ENCODE measurements at places on chromosomes 6 and 20. TPM values are rescaled to one million over a fixed set of nuclear protein-coding genes. Genes with fewer than 3 reads are reported as not detected.

DNA sequence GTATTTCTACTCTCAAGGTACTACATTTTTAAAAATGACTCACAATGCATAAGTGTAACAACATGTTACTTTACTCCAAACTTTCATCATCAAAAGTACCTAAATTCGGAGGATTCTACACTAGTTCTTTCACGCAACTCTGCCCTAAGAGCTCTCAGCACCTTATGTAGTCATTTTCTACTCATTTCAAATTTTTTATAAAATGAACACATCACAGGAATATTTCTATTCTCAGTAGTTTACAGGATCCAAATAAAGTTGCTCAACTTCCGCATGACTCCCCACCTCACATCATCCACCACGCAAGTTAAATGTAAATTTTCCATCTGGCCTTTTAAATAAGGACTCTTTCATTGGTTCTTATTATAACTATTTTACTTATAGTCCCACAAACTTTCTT lies 344.9 kb upstream of the MANEA start:
- DNase-seq = no peak

- no peak for DNase-seq
These were observed 54.2 kb upstream of the FANCE start for GRCh38 chr6:35397806-35398418.

The KIF13A gene
- polyA plus RNA-seq = 14.7 TPM

The EEF1A2 gene
- 7.4 TPM for polyA plus RNA-seq

GRCh38 chr20:20690676-20691476 lies 21.6 kb downstream of the RALGAPA2 start:
- no peak for DNase-seq

DNA sequence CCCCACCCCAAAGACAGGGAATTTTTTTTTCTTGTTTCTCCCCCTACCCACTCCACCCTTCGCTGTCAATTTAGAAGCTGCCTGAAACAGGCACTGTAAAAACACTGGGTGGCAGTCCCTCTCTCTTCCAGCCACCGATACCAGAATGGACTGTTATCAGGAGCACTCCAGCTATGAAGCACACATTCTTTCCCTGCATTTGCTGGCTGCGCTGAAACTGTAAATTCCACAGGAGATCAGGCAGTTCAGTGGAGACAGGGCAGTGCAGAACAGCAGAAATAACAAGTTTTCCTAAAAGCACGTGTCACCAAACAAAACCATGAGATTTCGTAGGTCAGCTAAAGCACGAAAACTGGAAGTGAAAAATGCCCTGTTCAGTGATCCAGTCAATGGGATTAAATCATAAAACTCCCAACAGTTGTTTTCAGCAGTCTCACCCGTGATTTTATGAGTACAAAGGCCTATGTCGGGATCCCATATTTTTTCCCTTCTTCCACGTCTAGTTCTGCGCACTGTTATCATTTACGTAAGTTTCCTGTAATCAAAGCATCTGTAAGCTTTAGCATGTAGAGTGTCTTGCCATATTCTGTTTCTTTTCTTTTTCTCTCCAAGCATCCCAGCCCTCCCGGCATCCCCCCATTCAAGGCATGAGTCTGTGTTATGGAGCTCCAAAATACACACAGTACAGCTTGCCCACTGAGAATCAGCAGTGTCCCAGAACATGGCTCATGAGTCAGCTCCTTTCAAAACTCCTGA lies 359.9 kb upstream of the EPHA7 start:
- DNase-seq = no peak

DNA sequence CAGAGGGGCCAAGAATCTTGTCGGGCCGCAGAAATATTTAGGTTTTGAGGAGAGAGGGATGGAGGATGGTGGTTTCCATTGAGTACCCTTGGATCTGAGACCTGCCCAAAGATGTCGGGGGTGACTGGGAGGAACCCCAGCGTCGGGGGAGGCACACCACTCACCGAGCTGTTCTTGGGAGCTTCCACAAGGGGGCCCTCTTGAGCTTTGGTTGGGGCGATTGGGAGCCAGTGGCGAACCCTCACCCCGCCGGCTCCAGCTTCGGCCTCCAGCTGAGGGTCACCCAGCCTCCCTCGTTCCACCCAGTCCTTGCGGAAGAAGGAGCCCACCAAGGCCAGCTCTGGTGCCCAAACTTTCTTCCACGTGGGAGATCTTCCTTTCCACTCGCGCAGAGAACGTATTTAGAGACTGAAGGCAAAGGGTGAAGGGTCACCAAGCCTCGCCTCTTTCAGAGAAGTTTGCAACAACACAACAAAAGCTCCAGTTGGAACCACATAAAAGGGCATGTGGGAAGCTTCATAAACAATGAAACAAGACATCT lies 33.6 kb downstream of the APCDD1L start:
- DNase-seq = peak; percentile 96

The RIMS4 gene
- 13.3 TPM for polyA plus RNA-seq

The HCK gene
- 4.3 TPM for polyA plus RNA-seq

- no peak for DNase-seq
These were observed 24.0 kb upstream of the CLIC5 start for GRCh38 chr6:46039646-46040045.

The CALHM5 gene
- 0.05 TPM for polyA plus RNA-seq

- no peak for DNase-seq
These were observed 111.6 kb downstream of the SYCP2 start for GRCh38 chr20:59821788-59822187.

DNA sequence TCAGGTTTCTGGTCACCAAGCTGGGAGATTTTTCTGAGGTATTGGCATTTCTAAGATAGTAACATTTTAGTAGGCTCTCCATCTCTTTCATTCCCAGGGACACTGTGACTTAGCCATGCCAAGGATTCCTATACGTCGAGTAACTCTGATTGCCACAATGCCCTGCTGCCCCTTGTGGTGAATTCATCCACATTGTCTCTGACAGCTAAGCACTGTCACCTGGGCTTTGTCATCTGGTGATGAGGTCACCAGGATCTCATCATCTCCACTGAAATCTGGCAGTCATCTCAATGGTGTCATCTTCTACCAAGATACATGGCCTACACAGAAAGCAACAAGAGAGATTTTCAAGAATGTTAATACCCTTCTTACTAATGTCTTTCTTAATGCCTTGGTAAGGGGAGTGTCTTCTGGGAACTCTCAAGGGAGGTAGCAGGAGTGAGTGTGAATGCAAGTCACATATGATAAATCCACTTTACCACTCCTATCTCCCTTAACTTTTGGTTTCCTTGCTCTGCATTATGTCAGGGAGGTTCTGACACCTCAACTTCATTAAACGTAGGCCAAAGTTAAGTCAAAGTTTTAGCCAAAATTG lies 246.7 kb downstream of the CD109 start:
- DNase-seq = no peak

DNA sequence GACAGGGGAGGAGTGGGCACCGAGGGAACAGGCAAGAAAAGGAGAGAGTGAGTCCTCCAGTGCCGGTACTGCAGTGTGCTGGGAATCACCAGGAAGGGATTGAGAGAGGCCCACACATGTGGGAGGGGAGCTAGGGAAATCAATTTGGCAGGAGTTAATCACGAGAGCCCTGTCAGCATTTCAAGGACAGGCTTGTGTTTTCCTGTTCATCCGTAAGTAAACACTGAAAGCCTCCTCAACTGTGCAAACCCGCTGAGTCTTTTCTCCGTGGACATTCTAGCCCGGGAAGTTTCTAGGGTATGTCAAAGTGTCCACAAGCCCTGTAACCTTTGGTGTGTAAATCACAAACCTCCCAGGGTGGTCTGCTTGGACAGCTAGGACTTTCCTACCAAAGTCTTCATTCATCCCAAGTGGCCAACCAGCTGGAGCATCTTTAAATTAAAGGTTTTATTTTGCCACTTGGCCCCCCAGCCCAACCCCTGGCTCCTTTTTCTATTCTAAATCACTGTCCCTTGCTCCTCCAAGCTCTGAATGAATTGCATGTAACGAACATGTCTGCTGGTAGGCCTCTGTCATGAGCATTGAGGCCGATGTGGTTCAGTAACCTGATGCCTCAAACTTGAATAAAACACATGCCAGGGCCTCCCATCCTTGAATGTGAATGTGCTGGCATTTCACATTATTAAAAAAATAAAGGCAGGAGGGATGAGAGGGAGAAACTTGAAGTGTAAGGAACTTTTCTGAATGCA lies 149.1 kb downstream of the ZNF217 start:
- no peak for DNase-seq

DNA sequence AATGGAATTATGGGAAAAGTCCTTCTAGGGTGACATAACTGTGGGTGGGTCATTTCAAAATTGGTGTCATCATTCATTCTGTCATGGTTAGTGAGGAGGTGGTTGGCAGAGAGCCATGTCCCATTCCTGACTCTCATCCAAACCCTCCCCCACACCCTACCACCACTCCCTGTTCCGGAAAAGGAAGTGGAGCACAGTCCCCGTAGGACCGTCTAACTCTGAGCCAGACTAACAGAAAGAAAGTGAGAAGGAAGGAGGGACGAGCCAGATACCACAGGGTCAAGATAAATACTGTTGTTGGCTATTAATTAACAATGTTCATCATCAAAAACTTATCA lies 4.8 kb downstream of the TRIM10 start:
- no peak for DNase-seq

GRCh38 chr20:31473331-31474096 lies 1.4 kb downstream of the DEFB124 start:
- no peak for DNase-seq

DNA sequence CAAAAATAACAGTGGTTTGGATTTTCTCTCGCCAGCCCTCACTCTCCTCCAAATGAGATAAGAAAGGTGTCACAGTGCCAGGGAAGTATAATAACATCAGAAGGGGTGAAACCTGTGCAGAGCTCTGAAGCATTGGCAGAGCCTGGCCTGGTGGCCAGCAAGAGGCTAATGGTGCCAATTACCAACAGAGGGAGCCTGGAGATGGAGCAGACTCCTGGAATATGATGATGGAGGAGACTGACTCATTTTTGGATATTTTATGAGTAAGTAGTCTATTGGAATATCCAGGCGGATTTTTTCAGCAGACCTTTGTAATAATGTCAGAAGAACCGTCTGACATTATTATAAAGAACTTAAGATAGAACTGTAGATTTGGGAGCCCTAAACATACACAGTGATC lies 442.6 kb upstream of the MARCKS start:
- DNase-seq = no peak

- DNase-seq = no peak
These were observed 47.1 kb downstream of the SCAND1 start for GRCh38 chr20:35907017-35907701.

GRCh38 chr6:53727748-53728147 lies 62.2 kb upstream of the KLHL31 start:
- no peak for DNase-seq

- DNase-seq = no peak
These were observed 25.0 kb downstream of the CYB5R4 start for GRCh38 chr6:83884523-83884922.

The IL17A gene
- polyA plus RNA-seq = not detected

GRCh38 chr6:159682810-159683209 lies 10.2 kb downstream of the SOD2 start:
- no peak for DNase-seq

DNA sequence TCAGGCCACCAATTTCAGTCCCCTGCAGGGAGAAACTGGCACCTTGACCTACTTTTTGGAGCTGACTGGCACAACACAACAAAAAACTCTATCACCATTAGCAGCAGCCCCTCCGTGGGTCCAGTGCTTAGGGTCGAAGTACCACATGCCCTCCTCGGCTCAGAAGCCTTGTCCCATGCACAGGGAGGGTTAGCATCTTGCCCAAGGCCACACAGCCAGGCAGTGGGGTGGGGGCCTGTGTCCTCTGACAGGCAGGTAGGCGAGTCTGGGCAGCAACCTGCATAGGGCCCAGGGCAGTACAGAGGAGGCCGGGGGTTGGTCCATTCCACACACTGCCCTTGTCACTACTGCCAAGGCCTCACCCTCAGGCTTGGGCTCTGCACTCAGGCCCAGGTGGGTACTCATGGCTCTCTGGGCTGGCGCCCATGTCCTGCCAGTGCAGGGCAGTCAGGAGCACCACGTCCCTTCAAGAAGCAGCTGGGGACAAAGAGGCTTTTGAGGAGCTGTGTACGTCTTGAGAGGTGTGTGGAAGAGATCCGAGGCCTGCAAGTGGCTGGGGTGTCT lies 53.6 kb downstream of the PYGB start:
- no peak for DNase-seq

DNA sequence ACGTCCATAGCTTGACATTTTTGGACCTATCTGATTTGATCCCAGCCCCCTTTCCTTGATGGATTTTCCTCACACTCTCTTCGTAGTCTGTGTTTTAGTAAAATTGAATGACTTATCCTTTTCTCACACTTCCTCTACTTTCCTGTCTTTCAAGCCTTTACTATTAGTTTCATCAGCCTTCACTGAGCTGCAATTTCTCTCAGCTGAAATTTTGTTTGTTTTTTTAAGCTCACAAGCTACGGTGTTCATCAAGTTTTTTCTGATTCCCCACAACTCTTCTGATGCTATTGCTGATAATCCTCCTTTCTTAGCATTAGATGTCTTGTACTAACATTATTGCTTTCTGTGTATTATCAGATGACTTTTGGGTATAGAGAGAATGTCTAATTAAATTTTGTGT lies 263.7 kb downstream of the TBX18 start:
- DNase-seq = no peak

GRCh38 chr6:29731281-29731680 lies 8.0 kb downstream of the HLA-F start:
- DNase-seq = no peak

The PRPH2 gene
- 0.23 TPM for polyA plus RNA-seq

DNA sequence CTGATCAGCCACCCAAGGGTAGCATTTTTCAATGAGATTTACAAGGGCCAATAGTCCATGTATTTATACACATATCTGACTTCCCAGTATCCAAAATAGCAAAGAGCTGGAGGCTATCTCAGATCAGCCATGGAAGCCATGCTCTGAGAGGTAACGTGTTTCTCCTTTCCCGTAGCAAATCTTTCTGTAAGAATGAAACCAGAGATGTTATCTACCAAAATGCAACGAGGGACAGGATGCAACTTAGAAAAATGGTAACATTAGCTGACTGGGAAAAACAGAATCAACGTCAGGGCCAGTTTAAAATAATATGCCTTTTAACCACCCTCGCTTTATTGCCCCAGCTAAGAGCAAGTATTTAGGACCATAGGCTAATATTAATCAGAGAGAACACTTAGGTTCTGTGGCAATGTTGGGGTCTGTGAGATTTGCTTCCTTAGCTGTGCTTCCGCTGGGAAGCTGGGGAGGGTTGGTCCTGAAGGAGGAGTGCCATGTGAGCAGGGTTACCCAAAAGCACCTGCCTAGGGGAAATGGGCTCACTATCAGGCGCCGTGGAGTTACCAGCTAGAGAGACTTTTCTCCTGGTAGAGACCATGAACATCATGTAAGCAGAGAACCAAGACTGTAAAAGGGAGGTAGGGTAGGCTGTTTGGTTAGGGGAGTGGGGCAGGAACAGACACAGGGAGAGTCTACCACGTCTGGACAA lies 1.2 kb downstream of the ZNF831 start:
- DNase-seq = no peak

The GLP1R gene
- polyA plus RNA-seq = 2.7 TPM
